ENCODE measurements at places on chromosomes 7 and 10.

DNA sequence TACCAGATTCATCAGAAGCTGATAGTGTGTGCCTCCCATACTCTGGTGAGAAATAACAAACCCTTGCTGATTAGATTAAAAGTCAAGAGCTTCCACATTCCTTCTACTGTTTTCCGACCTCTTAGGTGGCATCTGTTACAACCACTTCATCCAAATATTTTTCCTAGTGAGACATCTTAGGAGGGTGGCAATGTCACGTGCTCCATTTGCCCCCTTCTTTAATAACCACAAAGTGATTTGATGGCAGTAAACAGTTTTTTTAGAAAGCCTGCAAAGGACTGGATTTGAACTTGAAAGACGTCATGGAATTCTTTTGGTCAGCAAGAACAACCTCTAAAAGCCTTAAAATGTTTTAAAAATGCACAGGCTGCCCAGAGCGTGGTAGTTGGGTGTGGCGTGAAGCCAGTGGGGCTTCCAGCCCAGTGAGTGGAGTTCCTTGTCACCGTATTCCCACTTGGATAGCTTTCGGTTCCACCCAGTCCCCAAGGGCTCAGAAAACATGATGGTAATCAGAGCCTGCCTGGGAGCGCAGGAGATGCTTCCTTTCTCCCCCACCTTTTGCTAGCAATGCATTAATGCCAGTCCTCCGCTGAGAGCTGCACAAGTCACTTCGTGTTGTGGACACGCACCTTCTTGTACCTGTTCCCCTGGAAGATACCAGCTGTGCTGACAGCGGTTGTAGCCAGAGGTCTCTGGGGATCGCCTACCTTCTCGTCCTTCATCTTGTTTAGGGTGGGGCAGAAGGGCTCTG is 256.4 kb downstream of the KIAA1217 start:
- no peak for DNase-seq

GRCh38 chr7:47085491-47086275 is 496.2 kb downstream of the TNS3 start:
- DNase-seq, result no peak

GRCh38 chr10:8306685-8307364 is 252.3 kb downstream of the GATA3 start:
- DNase-seq, result no peak

- DNase-seq, result peak; percentile 47
These were observed 1.6 kb downstream of the TIAL1 start for GRCh38 chr10:119595134-119595675.
